ENCODE measurements at places on chromosomes 2 and 18.

- DNase-seq = no peak
These were observed 40.2 kb upstream of the SKA1 start for GRCh38 chr18:50334546-50335152.

- DNase-seq = no peak
These were observed 14.1 kb upstream of the ZSWIM2 start for GRCh38 chr2:186862869-186863709.

DNA sequence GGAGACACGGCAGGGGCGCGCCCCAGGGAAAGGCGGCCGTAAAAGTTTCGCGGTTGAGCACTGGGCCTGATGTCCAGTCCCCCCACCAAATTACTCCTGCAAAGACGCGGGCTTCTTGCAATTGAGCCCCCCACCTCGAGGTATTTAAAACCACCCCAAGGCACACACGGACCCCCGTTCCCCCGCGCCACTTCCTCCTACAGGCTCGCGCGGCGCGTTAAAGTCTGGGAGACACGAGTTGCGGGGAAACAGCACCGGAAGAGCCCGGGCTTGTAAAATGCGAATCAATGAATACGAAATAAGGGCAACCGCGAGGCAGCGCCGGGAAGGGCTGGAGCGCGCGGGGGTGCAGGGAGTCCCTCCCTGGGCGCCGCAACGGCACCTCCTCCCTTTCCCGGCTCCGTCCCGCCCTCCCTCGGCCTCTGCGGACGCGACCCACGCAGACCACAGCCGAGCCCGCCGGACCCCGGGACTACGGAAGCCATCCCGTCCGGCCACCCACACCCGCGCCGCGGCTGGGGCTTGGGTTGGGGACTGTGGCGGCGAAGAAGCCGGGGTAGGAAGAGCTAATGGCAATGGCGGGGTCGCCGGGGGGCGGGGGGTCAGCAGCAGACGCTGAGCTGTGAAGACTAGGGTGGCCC lies 918 bp upstream of the NETO1 start:
- DNase-seq = no peak

GRCh38 chr2:227464851-227465250 lies 7.1 kb upstream of the AGFG1 start:
- DNase-seq = no peak

GRCh38 chr2:205903549-205904129 lies 182.3 kb downstream of the INO80D start:
- no peak for DNase-seq
